Activated CD8-positive, alpha-beta memory T cell treated with anti-CD3 and anti-CD28 coated beads for 1 hour (primary cell): ENCODE measurements at places on chromosomes 2 and 18.

DNA sequence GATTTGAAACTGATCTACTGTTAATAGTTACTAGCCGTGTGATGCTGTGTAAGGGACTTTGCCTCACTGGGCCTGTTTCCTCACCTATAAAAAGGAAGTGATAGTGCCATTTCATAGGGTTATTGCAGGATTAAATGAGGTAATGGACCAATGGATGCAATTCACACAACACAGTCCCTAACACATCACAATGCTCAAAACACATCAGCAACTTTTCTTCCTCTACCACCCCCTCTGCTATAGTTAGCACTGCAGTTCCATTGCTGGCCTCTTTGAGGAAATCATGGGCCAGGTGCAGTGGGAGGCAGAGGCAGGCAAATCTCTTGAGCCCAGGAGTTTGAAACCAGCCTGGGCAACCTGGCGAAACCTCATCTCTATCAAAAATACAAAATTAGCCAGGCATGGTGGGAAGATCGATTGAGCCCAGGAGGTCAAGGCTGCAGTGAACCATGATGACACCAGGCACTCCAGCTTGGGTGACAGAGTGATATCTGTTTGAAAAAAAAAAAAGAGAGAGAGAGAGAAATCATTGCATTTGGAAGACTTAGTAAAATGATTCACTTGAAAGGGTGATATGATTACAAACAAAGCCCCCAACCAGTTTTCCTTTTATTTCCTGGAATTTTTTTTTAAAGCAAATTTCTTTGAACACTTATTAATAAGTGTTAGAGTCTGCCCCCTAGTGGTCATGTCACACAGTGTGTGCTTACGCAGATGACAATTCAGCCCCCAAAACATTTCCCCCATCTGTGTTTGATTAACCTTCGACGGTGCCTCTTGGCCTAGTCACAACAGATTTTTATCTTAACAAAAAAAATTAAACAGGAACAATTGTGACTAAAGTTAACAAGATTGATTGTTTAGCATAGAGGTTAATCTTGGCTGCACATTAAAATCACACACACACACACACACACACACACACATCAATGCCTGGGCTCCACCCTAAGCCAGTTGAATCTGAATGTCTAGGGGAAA, 88.6 kb upstream of the BCL11A start:
- DNase-seq: no peak

DNA sequence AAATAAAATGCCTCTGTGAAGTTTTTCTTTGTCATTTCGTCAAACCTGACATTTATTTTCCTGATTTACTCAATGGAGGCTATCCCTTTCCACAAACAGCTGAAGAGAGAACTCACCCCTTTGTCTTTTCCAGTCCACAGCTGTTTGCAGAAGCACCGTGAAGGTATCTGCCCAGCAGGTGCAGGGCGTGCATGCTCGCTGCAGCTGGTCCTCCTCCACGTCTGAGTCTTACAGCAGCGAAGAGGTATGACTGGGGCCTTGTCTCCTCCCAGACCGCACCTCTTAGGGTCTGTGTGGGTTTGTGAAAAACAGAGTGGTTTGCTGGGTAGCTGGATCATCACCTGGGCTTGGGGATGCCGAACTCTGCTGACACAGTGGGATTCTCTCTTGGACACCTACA, 9.7 kb downstream of the SPP2 start:
- DNase-seq: no peak

DNA sequence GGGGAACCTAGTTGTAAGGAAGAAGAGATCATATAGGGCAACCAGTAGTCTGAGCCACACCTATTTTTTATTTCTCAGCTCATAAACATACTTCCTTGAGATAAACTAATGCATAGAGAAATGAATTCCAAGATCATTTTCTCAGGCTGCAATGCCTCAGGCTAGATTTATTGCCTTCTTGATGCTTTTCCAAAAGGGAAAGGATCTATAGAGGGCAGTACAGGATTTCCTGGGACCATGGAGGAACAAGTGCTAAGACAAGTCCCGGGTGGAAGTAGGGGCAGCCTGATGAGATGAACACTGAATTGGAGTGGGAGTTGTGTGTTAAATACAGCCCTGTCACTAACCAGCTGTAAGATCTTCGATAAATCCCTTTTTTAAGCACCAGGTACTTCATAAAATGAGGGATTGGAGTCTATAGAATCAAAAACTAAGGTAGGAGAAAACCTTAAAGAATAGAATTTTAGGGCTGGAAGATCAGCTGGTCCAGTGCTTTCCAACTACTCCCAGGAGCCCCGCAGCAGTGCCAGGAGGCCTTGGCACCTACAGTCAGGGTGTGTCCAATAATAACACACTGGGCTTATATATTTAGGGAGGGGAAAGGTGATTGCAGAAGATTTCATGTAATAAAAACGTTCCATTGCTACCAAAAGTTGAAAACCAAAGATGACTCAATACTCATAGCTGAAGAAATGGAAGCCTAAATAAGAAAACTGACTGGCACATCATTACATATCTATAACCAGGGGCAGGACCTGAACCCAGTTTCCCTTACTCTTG, 58.1 kb downstream of the SERTAD2 start:
- no peak for DNase-seq

- DNase-seq: no peak
Measured at GRCh38 chr2:240644171-240644651, 18.9 kb downstream of the GPR35 start.

DNA sequence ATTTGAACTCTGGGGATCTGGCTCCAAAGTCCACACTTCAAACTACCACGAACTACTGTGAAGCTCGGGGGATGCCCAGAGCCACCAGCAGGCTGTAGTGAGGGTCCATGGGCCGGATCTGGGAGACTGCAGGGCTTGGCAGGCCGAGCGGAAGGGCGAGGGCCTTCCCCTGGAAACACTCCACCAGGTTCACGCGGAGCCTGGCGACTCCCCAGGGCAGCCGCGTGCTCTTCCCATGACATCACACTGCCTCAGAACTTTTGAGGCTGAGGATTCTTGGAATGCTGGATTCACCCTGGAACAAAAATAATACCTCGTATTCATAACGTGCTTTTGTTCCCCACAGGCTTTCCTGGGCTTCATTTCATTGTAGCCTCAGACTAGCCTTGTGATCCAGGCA, 201.0 kb downstream of the SMAD7 start:
- DNase-seq: no peak

GRCh38 chr2:40032650-40033319, 253.7 kb upstream of the THUMPD2 start:
- no peak for DNase-seq

GRCh38 chr2:54673501-54673998, 49.9 kb upstream of the EML6 start:
- no peak for DNase-seq

- no peak for DNase-seq
Measured at GRCh38 chr2:44715671-44716081, 225.8 kb upstream of the SIX3 start.

DNA sequence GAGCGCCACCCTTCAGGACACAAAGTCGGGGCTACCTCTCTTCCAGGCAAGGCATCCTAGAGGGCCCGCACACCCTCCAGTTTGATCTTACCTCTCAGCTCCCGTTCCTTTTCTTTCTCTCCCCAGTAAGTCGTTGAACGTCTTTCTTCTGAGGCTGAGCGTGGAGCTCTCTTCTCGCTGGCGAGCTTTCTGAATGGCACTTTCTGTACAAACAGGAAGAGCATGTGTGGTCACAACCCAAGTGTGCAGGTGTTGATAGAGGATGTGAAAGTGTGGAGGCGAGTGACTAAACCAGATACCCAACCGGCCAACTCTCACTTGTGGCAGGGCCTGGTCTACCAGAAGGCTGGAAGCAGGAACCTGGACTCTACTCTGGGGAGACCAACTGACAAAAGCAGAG, at the start of gene AFF3:
Gene AFF3 (minus strand): TSS at position 198 of the 400 bp plus-strand sequence. CDS start 38,136 bp downstream, outside the sequence.
- DNase-seq: no peak

DNA sequence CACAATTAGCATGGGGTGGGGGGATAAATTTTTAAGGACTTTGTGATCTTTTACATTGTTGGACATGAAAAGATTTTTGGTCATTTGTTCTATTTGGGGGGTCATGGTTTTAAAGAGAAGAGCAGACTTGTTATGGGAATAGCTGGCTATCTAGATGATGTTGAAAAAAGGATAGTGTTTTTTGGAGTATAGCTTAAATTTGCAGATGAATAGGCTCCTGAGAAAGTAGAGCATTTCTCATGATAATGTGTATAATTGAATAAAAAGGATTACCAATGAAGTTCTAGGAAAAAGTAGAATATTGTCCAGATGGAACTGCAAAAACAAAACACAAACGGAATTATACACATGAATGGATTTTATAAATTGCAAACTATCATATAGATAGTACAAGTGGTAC, 186.3 kb downstream of the GPD2 start:
- no peak for DNase-seq

DNA sequence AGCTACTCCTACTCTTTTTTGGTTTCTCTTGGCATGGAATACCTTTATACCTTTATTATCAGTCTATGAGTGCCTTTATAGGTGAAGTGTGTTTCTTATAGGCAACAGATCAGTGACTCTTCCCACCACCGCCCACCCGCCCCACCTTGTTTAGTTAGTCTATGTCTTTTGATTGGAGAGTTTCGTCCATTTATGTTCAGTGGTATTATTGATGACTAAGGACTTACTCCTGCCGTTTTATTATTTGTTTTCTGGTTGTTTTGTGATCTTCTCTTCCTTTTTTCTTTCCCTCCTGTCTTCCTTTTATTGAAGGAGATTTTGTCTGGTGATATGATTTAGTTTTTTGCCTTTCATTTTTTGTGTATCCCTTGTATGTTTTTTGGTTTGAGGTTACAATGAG, 179.5 kb downstream of the GULP1 start:
- DNase-seq: no peak

- DNase-seq: no peak
Measured at GRCh38 chr2:231490801-231491200, 26.5 kb upstream of the NCL start.

DNA sequence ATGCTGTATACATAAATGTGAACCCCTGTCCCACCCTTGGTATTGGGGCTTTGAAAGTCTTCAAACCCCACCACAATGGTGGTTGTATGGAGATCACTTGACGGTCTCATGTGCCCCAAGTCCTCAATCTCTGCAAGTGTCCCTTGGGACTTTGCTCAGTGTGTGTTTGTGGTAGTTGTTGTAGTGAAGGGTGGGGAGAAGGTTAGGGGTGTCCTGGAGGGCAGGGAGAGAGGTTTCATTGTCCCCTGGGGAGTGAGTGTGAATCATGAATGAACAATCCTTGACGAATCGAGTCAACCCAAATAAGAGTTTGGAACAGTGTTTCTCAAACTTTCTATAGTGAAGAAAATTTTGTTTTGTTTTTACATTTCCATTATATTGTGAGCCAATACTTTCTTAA, 28.1 kb downstream of the COL4A3 start:
- DNase-seq: no peak

GRCh38 chr2:101949304-101949703, 42.5 kb upstream of the IL1R2 start:
- DNase-seq: no peak

DNA sequence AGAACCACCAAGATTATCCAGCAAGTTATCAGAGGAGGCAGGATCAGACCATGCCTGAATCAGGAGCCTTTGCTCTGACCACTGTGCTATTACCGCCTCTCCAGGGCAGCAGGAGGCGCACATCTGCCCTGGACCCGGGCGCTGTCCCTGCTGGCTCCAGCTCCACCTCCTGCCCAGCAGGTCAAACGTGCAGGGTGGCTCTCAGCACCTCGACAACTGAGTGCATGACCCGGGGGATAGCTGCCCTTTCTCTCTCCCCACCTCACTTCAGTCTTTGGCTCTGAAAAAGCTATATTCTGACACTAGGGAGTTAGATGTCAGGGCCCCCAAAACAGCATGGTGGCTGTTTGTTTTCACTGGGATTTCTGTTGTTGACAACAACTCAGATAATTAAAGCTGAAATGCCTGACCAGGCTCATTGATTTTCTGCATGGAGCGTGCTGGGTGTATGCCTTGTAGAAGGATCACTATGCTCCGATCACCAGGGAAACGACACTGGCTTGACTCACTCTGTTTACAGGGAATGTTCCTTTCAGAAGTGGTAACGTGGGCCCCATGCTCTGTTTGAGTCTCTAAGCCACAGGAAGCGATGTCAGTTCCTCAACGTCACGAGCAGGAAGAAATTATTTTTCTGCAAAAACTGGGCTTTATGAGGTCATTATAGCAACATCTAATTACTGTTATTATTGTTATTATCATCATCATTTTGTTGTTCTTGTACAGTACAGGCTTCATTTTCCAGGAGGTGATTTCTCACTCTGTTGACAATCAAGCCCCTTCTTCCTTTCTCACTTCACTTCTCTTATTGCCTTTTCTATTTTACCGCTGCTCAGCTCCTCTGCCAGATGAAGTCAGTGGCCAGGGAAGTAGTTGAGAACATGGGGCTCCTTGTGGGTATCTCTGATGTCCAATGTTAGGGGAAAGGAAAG, 125.6 kb downstream of the PLB1 start:
- peak; percentile 77 for DNase-seq

DNA sequence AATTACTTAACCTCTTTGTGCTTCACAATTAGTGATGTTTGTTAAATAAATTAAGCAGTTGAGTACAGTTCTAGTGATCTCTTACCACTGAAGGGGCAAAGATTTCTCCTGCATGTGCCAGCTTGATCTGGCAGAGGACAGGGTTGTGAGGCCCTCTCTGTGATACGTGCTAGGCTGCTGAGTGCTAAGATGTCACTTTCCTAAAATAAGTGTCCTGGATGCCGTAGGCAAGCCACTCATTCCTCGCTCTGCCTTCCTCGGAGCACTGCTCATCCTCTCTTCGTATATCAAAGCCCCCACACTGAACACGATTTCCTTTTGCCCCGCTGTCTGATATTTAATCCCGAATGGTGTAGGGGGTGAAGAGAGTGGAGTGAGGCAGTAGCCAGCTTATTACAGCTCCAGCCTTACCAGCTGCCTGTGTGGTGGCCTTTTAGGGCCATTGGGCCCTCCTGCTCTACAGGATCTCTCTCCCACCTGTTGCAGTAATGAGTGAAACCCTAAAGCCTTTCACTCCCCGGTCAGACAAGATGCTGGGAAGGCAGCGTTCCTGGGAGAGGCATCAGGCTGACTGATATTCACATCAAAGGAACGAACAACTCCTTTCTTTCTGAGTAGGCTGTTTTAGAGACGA, 40.5 kb downstream of the PTPRM start:
- DNase-seq: no peak

- no peak for DNase-seq
Measured at GRCh38 chr2:29112379-29112778, 2.8 kb upstream of the CLIP4 start.

- no peak for DNase-seq
Measured at GRCh38 chr18:24924066-24924716, 427.8 kb downstream of the ZNF521 start.

- no peak for DNase-seq
Measured at GRCh38 chr18:78721238-78721875, 258.3 kb upstream of the SALL3 start.

DNA sequence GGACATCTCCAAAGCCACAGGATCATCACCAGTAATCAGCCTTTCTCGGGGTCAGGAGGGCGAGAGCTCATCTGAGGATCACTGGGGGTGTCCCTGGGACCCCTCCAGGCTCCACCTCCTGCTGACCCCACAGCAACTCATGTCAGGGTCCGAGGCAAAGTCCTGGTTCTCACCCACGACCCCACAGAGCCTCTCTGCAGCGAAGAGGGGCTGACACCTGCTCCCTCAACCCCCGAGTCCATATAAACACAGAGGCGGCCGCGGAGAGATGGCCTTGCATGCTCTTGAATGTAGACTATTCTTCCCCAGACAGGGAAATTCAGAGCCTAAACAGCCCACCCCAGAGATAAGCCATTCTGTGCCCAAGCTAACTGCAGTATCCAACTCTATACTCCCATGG, 29.9 kb downstream of the HS6ST1 start:
- DNase-seq: no peak

- DNase-seq: no peak
Measured at GRCh38 chr2:111663471-111664274, 220.3 kb downstream of the ANAPC1 start.
